PC-9 (cell line): ENCODE measurements at places on chromosomes 11 and 22. TPM values are rescaled to one million over a fixed set of nuclear protein-coding genes. Genes with fewer than 3 reads are reported as not detected.
A peak's percentile ranks its signal among the peaks of the same experiment; 100 is the strongest.

MUC5AC gene
- total RNA-seq: 0.09 and 0.25 TPM in 2 replicates

DNA sequence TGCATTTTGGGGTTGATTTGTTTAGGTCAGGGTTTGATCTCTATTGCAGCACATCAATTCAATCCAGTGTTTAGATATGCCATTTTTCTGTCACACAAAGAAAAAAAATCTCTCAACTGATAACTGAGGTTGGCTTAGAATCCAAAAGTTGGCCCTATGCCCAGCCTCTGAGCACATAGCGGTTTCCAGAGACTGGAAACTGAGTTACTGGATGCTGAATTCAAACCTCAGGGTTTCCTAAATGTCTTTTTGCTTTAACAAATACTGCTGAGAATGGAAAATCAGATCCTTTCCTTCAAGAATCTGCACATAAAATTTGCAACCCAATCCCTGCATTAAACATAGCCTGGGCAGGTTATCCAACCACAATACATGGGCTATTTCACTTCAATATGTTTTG is 4.0 kb downstream of the P4HA3 start:
- no peak overlapping the region for H3K4me3 ChIP-seq
- no peaks in the 10 kb centered on the region for H3K36me3 ChIP-seq
- H3K27me3 ChIP-seq: no peaks in the 10 kb centered on the region
- no peak for DNase-seq
- H3K27ac ChIP-seq: no peak overlapping the region

DNA sequence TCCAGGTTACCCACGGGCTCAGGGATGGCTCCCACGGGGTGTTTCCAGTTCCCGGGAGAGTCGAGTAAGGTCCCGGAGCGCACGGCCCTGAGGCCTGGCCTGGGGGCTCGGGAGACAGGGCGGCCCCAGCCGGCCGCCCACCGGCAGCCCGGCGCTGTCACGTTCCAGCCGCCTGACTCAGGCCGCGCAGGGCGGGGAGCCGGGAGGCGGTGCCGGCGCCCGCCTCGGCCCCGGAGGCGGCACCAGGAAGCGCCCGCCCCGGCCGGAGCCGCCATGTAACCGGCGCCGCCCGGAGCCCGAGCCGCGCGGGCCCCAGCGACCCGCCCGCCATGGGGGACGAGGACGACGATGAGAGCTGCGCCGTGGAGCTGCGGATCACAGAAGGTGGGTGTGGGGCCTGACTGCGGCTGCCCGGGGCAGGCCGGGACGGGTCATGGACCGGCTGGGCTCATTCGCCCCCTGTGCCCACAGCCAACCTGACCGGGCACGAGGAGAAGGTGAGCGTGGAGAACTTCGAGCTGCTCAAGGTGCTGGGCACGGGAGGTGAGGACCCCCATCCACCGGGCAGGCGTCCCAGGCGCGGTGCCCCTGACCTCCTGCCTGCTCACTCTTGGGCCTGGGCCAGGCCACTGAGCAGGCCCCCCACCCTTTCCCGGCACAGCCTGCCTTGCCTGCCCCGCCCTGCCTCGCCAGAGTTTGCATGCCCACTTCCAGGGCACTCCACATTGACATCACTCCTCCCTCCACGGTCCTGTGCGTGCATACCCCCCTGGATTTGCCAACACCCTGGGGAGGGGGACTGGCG is at the start of gene RPS6KA4:
RPS6KA4 (plus strand) TSS at position 256 of the 805 bp plus-strand sequence; CDS start at position 330, 74 bp downstream.
- DNase-seq: peak; percentile 79
- peak within 1 kb of the TSS; percentile 91 for H3K4me3 ChIP-seq
- H3K4me1 ChIP-seq: peaks cover 42% of the 10 kb centered on the region
- H3K27me3 ChIP-seq: no peaks in the 10 kb centered on the region

GRCh38 chr11:59667812-59668187 is 1.0 kb downstream of the PATL1 start:
- H3K4me1 ChIP-seq: peaks cover 25% of the 10 kb centered on the region
- H3K4me3 ChIP-seq: peak overlapping the region; percentile 81
- H3K27ac ChIP-seq: no peak overlapping the region
- no peak for DNase-seq
- H3K36me3 ChIP-seq: peaks cover 28% of the 10 kb centered on the region
- H3K27me3 ChIP-seq: no peaks in the 10 kb centered on the region

KCNE3 gene
- 0.28 and 0.52 TPM in 2 replicates for total RNA-seq

DNA sequence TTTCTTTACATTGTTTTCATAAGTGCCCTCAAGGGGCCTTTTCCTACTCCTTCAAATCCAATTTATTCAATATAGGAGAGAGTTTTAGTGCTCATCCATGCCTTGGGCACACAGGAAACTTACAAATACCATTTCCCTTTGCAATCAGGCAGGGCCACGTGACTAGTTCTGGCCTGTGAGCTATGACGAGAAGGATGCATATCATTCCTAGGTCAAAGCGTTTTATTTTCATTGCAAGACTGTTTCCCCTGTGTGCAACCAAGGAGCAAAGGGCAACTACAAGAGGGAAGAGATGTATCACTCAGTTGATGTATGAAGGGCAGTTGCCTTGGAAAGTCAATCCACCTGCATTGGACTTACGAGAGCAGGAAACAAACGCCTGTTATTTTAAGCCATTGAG is 1.9 kb upstream of the TRAF6 start:
- H3K4me1 ChIP-seq: peaks cover 14% of the 10 kb centered on the region
- H3K27ac ChIP-seq: no peak overlapping the region
- peaks cover 19% of the 10 kb centered on the region; the same call in 1 of the 2 replicates for H3K27me3 ChIP-seq
- no peak overlapping the region for H3K4me3 ChIP-seq
- no peak for DNase-seq

- DNase-seq: no peak
- H3K27ac ChIP-seq: no peak overlapping the region
- no peaks in the 10 kb centered on the region for H3K36me3 ChIP-seq
- no peak overlapping the region; the same call in 1 of the 2 replicates for H3K4me3 ChIP-seq
Measured at GRCh38 chr11:65816696-65817095, 17.1 kb upstream of the SNX32 start.

DNA sequence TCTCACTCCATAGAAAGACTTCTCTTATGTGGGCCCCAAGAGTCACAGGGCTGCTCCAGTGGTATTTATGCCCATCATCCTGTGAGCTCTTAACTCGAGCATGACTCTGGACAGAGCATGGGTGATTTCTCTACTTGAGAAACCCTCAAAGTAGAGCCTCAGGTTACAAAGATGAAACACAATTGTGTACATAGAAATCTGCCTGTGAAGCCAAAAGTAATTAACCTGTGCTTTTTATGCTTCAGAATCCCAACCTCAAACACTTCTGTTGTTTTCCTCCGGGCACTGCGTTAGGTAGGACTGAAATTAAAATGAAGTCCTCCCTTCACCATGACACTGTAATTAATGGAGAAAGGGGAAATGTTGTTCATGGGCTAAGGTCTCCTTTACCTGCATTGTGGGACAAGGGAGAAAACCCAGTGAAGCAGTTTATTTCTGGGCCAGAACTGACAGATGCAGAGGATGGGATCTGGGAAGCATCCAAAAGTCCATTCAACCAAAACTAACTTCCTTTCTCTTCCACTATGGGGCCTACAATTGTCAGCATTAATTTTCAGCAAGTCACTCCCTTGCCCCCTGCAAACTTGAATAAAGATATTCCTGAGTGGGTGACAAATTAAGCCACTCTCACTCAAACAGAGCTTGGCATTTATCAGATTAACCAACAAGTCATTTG is 24.1 kb upstream of the POU2AF1 start:
- no peak overlapping the region for H3K27ac ChIP-seq
- no peak overlapping the region for H3K4me3 ChIP-seq
- peaks cover 10% of the 10 kb centered on the region for H3K4me1 ChIP-seq
- H3K27me3 ChIP-seq: no peaks in the 10 kb centered on the region

- H3K4me3 ChIP-seq: no peak overlapping the region
- H3K36me3 ChIP-seq: no peaks in the 10 kb centered on the region; the same call in 1 of the 2 replicates
- peaks cover 62% of the 10 kb centered on the region for H3K4me1 ChIP-seq
- peak; percentile 74 for DNase-seq
- H3K27ac ChIP-seq: peak overlapping the region; percentile 99
- no peaks in the 10 kb centered on the region for H3K27me3 ChIP-seq
Measured at GRCh38 chr22:29380032-29380781, 8.2 kb downstream of the AP1B1 start.

SYCE3 gene
- total RNA-seq: not detected in 2 replicates

CASP5 gene
- not detected in 2 replicates for total RNA-seq

DNA sequence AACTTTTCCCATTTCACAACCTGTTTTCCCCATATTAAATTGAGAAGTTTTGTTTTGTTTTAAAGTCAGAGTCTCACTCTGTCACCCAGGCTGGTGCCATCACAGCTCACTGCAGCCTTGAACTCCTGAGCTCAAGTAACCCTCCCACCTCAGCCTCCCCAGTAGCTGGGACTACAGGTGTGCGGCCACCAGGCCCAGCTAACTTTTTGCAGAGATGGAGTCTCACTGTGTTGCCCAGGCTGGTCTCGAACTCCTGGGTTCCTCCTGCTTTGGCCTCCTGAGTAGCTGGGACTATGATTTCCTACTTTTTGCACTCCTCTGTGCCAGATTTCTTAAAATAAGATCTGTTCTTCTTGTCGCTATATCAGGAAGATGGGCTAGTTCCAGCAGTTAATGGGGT is 44.9 kb downstream of the GNB1L start:
- H3K4me3 ChIP-seq: no peak overlapping the region
- no peaks in the 10 kb centered on the region for H3K36me3 ChIP-seq
- H3K4me1 ChIP-seq: peaks cover 27% of the 10 kb centered on the region
- no peaks in the 10 kb centered on the region for H3K27me3 ChIP-seq
- no peak for DNase-seq
- no peak overlapping the region for H3K27ac ChIP-seq

ARHGEF17 gene
- 56.9 and 62.1 TPM in 2 replicates for total RNA-seq

DNA sequence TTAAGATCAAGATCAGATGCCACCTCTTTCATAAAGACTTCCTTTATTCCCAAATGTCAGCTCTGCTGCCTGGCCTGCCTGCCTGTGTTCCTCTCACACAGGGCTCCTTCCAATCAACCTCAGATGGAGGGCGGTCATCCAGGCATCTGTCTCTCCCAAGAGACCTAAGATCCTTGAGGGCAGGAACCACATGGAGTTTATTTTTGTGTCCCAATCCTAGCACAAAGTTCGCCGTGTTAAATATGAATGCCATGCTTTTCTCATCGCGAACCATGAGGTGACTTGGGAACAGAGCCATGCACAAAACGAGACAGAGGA is 72.7 kb upstream of the ARFGAP3 start:
- no peak for DNase-seq
- no peaks in the 10 kb centered on the region for H3K27me3 ChIP-seq
- H3K27ac ChIP-seq: no peak overlapping the region
- H3K4me3 ChIP-seq: no peak overlapping the region
- no peaks in the 10 kb centered on the region for H3K36me3 ChIP-seq

DNA sequence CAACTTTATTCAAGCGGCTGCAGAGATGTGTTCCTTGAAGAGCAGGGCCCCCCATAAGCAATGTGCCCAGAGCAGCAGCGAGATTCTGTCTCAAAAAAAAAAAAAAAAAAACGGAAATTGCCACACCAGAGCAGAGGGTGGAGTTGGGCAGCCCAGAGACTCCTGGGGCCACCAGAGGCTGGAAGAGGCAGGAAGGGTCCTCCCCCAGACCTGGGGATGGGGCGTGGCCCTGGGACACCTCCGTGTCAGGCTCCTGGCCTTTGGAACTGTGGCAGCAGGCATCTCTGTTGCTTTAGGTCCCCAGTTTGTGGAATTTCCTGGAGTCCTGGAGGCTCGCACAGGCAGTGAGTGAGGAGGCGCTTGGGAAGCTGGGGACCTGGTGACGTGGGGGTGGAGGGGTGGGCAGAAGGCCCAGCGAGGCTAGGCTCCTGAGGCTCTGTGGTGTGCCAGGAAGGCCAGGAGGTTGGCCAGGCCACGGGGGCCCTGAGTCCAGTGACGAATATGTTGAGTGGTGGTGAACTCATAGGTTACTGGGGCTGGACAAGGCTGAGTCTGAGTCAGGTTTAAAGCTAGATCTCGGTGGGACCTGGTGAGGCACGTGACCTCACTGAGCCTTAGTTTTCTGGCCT is 735.6 kb downstream of the BRD1 start:
- no peak for DNase-seq
- no peak overlapping the region for H3K4me3 ChIP-seq
- no peaks in the 10 kb centered on the region for H3K4me1 ChIP-seq
- peaks cover 98% of the 10 kb centered on the region for H3K27me3 ChIP-seq
- H3K36me3 ChIP-seq: no peaks in the 10 kb centered on the region

- H3K4me1 ChIP-seq: no peaks in the 10 kb centered on the region
- no peak overlapping the region for H3K4me3 ChIP-seq
- H3K27me3 ChIP-seq: peaks cover 24% of the 10 kb centered on the region
Measured at GRCh38 chr22:35174401-35175038, 82.8 kb upstream of the HMGXB4 start.

DNA sequence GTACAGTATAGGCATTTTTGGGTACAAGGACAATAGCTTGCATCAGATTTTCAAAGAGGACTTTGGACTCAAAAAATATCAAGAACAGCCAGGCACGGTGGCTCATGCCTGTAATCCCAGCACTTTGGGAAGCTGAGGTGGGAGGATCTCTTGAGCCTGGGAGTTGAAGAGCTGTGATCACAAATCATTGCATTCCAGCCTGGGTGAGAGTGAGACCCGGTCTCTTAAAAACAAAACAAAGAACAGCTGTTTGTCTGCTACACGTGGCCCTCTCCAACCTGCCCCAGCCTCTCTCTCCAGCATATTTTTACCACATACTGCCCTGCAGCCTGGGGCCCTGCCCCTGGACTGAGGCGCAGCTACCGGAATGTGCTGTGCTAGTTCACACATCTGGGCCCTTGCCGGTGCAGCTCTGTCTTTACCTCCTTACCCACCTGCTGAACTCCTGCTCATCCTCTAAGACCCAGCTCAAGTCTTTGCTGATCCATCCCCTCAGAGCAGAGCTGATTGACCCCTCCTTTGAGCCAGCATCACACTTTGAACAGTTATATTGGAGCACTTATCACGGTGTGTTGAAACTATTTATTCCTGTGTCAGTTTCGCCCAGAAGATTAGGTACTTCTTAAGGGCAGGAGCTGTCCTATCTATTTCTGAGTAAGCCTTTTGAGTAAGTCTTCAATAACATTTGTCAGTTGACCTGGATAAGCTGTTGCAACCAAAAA is 29.4 kb downstream of the GRIK4 start:
- no peak overlapping the region for H3K27ac ChIP-seq
- peaks cover 30% of the 10 kb centered on the region for H3K27me3 ChIP-seq
- H3K4me3 ChIP-seq: no peak overlapping the region
- H3K36me3 ChIP-seq: no peaks in the 10 kb centered on the region

- no peaks in the 10 kb centered on the region for H3K36me3 ChIP-seq
- H3K27ac ChIP-seq: no peak overlapping the region
- DNase-seq: no peak
- no peaks in the 10 kb centered on the region for H3K27me3 ChIP-seq
- H3K4me1 ChIP-seq: no peaks in the 10 kb centered on the region; the same call in 1 of the 2 replicates
Measured at GRCh38 chr11:21811572-21811971, 381.3 kb upstream of the ANO5 start.

MS4A4A gene
- not detected in 2 replicates for total RNA-seq

FAR1 gene
- total RNA-seq: 34.1 and 34.4 TPM in 2 replicates
